ENCODE measurements at places on chromosomes 7 and 10.

DNA sequence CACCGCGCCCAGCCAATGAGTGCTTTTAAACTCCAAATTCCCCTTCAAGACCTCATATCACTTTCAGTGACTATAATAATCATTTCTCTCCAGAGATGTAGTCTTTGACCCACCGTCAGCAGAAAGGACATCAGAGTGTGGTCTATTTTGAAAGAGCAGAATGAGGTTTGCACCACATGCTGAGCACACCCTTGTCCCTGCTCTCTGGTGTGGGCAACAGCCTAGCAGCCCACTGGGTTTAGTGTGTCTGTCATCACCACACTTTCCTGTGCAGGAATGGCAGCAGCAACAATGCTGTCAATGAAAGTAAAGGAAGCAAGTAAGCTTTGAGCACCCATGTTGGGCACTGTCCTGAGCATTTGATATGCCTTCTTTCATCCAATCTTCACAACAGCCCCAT, 122.4 kb downstream of the PLXNA4 start:
- DNase-seq = no peak

DNA sequence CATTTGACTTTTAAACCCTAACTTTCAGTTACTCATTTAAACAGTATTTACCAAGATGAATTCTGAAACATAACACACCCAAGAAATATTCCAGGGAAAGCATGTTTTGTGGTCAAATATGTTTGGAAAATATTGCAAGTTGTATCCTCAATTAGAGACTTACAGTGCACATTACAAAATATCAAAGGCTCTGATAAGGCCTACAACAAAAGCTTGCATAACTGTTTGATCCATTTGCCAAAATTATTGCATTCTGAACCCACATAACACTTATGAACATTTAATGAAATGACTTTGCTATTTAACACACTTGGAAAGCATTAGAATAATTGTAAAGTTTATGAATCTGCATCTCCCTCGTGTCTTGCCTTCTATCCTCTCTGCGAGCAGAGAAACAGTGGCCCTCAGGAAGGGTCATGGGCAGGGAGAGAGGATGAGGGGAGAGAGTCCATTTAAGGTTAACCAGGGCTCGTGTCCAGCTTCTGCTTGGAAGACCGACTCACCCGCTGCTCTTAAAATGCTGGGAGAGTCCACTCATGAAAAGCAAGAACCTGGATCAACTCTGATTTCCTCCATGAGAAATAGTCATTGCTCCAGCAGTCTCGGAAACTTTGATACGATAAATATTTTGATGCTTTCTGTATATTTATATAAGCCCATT, 408.2 kb upstream of the ZMIZ1 start:
- DNase-seq = no peak

- DNase-seq = no peak
Observed at GRCh38 chr10:26776258-26776657, 78.8 kb downstream of the PDSS1 start.

DNA sequence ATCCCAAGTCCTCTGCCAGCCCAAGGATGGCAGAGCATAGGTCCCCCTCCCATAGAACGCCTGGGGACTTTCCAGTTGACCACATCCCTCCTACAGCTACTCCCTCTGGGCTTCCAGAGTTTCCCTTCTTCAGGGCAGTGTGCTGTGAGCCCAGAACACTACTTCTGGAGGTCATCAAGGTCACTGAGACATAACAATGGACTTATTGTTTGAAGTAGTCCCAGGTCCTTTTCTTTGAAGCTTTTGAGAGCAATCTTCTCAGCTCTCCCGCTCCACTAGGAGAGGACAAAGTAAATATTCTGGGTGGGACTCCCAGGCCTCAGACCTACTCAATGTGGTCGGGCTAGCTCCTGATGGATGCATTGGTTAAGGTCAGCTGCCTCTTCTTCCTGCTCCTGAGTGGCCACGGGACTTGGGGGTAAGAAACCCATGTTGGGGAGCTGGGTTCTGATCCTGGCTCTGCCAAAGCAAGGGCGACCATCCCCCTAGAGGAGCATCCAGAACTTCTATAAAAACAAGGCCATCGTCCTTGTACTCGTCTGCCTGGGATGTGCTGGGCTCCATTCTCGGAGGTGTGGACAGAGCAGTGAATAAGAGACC, 83.5 kb upstream of the DDC start:
- no peak for DNase-seq

- DNase-seq = no peak
Observed at GRCh38 chr10:34922138-34922537, 107.0 kb upstream of the PARD3 start.

GRCh38 chr10:128734161-128734560, 607.9 kb upstream of the MKI67 start:
- no peak for DNase-seq

DNA sequence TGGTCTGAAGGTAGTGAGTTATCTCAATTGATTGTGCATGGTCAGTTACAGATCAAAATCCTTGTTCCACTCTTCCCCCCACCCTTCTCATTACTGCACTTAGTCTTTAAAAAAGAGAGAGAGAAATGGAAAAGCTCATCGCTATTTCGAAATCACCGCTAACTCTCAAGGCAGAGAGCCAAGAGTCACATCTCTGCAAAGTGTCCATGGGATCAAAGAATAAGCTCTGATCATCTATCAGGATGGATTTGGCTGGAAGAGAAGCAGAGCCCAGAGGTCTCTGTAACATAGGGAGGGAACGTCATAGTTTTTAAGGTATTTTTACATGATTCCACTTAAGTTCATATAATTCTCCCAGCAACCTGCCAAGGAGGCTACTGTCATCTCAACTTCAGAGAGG, 30.0 kb upstream of the MYH16 start:
- no peak for DNase-seq

DNA sequence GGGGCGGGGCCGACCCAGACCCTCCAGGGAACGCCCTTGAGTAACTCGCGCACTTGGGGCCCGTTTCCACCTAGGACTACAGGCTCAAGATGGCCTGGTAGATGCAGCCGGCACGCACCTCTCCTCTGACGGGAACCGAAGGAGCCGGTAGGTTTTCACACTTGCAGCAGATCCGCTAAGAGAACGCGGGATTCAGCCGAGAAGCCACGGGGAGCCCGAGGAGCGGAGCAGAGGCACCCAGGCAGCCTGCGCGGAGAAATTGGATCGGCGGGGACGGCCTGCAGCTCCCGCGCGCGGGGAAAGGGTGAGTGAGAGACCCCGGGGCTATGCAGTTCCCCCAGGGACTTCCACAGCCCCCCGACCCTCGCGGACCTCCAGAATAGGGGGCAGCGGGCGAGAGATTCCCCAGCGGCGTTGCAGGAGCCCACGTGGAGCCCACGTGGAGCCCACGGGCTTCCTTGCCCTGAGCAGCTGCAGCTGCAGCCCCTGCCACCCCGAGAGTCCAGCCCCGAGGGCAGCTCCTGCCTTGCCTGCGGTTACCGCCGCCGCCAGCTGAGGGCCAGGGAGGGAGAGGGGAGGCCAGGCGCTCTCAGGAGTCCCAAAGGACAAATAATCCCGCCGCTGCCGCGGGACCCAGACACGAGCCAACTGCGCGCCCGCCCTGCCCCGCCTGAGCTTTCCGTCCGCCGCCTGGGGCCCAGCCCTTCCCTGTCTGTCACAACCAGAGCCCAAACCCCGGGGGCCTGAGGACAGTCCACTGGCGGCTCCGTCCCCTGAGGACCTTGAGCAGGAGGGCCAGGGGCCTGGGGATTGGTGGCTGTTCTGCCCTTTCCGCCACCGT, 13.1 kb downstream of the IFT22 start:
- peak; percentile 53 for DNase-seq

DNA sequence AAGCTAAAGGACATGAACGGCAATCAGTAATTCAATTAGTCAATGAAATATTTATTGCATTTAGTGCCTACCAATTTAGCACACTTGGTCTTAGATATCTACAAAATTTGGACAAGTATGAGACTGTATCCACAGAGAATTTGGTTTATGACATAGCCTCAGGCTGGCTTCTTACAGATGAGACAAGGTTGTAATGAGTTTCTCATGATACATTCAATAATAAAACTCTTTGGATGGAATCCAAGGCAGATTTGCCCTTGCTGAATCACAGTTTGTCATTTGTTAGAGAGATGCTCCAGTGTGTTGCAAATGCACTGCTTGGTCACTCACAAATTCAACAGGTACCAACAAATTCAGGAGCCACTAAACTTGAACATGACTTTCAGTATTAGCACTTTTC, 162.5 kb downstream of the GPR37 start:
- DNase-seq = no peak

DNA sequence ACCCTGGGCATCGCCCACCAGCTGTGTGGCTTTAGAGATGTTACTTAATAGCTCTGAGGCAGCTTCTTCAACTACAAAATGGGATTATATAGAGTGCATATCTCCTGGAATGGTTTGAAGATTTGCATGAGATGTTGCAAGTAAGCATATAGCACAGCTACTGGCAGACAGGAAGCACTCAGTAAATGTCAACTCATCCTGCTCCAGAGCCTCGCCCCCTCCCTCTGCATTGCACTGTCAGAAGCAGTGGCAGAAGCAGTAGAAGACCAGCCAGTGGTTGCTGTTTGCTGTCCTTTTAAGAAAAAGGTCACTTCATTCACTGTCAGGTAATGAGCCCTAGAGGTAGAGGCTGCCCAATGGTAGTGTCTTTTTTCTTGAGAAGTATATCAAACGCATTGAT, 180.0 kb upstream of the GHITM start:
- no peak for DNase-seq

DNA sequence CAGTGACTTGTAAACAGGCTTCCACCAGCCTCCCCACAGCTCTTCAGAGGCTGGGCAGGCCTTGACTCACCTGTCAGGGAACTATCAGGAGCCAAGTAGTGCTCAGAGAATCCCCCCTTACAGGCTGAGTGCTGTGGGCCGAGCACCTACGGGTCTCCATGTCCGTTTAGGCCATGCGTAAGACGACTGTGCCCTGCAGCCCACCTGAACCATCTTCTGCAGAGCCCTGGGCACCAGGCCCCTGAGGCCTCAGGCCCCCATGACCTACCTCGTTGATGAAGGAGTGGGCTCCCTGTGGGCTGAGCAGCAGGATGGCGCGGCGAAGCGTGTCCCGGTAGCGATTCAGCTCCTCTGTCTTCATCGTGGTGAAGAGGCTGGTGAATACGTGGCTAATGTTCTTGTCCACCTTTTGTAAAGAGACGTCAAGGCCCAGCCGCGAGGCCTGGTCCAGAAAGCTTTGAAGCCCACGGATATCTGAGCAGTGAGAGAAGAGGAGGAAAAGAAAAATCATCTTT, 228.0 kb downstream of the GRID1 start:
- no peak for DNase-seq

- DNase-seq = no peak
Observed at GRCh38 chr10:118596426-118597124, 1.1 kb upstream of the PRLHR start.

DNA sequence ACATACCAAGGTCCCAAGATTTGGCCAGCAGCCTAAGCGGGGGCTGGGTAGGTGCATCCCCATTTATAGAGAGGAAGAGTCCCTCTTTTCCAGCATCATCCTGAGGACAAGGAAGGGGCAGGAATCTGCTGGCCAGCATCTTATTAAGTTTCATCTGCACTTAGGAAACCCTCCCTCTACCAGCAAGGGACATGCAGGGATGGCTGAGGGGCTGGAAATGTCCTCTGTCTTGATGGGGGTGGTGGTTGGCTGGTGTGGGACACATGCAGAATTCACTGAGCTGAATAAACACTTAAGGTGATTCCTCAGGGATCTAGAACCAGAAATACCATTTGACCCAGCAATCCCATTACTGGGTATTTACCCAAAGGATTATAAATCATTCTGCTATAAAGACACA, 42.1 kb downstream of the NOD1 start:
- no peak for DNase-seq

DNA sequence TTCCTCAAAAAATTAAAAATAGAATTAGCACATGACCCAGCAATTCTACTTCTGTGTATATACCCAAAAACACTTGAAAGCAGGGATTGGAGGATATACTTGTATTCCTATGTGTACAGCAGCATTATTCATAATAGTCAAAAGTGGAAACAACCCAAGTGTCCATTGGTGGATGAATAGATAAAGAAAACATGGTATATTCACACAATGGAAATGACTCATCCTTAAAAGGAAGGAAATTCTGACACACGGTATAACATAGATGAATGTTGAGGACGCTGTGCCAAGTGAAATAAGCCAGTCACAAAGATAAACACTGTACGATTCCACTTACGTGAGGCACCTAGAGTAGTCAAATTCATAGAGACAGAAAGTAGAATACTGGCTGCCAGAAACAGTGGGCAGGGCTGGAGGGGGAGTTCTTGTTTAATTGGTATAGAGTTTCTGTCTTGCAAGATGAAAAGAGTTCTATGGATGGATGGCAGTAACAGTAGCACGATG, 26.6 kb upstream of the KAT6B start:
- DNase-seq = peak; percentile 57

DNA sequence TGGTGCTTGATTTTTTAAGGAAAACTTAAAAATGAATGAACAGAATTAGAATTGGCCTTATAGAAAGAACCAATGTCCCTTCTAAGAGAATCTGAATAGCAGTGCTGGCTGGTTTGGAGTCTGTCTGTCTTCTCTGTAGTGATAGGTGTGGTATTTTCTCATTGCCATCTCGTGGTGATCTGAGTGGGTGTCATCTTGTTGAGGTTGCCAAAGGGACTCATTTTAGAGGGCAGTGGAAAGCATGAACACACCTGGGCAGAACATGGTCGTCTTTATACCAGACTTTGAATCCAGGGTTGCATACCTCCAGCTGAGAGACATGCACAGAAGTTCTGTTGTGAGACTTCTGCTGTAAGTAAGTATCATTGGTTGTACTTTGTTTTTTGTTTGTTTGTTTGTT, 15.8 kb downstream of the CUL1 start:
- no peak for DNase-seq

GRCh38 chr10:14382022-14382421, 51.3 kb upstream of the FRMD4A start:
- DNase-seq = peak; percentile 36

- DNase-seq = no peak
Observed at GRCh38 chr7:105315357-105315756, 73.4 kb downstream of the SRPK2 start.

- DNase-seq = no peak
Observed at GRCh38 chr10:125097409-125098070, 62.8 kb downstream of the CTBP2 start.

GRCh38 chr10:131915484-131915883, 14.7 kb downstream of the PPP2R2D start:
- no peak for DNase-seq

- DNase-seq = no peak
Observed at GRCh38 chr7:111911166-111911961, 294.8 kb downstream of the DOCK4 start.

DNA sequence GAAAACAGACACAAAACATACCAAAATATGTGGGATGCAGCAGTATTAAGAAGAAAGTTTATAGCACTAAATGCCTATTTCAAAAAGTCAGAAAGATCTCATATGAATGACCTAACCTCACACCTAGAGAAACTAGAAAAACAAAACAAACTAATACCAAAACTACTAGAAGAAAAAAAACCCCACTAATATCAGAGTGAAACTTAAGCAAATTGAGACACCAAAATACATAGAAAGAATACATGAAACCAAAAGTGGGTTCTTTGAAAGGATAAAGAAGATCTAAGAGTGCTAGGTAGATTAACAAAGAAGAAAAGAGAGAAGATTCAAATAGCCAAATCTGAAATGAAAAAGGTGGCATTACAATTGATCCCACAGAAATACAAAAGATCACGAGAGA, 494.1 kb downstream of the SH2D4B start:
- no peak for DNase-seq

GRCh38 chr10:25582961-25583360, 351.1 kb upstream of the MYO3A start:
- no peak for DNase-seq

GRCh38 chr10:102579328-102579727, 65.0 kb upstream of the TRIM8 start:
- no peak for DNase-seq

GRCh38 chr10:103884681-103885139, 29.3 kb upstream of the SH3PXD2A start:
- no peak for DNase-seq
